ENCODE measurements at places on chromosomes 2 and 18.

DNA sequence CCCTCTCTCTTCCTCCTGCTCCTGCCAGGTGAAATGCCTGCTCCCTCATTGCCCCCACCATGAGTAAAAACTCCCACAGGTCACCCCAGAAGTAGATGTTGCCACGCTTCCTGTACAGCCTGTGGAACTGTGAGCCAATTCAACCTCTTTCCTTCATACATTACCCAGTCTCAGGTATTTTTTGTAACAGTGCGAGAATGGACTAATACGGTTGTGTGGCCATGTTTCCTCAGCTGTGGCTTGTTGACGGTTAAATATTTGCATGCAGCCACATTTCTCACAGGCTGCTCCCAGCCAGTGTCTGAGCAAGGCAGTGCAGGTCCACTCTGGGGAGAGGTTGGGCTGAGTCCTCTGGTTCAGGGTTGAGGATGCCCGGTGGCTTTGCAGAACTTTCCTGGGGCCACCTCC lies 27.8 kb upstream of the COPS8 start:
- DNase-seq, result no peak

DNA sequence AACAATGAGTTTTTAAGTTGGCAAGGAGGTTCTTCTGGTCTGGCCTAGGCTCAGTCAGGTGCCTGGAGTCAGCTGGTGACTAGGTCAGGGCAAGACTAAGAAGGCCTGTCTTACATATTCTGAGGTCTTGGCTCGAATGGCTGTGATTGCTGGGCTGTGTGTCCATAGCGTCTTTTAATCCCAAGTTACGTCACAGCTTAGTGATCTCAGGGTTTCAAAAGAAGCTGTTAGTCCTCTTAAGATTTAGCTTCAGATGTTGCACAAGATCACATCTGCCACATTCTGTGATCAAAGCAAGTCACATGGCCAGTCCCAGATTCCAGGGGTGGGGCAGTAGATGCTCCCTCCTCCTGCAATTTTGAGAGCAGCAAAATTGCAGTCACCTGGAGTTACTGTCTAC lies 61.3 kb downstream of the PKP4 start:
- DNase-seq, result no peak

DNA sequence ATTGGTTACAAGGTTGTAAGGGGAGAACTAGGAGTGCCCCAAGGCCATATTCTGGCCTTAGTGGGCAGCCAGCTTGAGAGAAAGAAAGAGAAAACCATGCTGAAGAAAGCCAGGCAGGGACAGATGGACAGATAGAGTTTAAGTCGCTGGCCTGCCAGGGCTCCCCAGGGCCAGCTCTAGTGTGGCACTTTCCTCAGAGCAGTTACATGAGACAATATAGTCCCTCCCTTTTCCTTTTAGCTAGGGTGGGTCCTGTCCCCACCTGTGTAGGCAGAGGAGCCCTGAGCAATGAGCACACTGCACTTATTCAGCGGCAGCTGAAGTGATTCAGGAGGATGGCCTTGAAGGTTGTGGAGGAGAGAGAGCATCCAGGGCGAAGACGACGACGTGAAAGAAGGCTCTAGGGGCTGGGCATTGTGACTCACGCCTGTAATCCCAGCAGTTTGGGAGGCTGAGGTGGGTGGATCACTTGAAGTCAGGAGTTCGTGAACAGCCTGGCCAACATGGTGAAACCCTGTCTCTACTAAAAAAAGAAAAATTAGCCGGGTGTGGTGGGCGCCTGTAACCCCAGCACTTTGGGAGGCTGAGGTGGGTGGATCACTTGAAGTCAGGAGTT lies 152.0 kb upstream of the SLC1A4 start:
- DNase-seq, result no peak

GRCh38 chr2:181954538-181954883 lies 31.1 kb upstream of the PPP1R1C start:
- DNase-seq, result no peak

DNA sequence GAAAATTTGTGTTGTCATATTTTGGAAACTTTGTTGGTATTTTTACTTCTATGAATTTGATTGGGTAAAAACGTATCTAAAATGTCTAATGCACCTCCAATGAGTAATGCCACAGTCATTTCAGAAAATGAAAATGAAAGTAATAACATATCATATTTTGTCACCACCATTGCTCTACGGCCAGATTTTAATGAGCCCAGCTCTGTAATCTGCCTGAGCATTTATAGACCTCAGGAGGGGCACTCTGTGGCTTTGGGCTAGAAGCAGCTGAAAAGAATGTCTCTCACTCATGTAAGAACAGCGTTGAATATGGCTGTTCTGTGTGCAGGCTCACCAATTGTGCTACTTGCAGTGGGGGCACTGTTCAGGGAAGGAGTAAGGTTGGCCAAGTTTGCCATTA lies 32.7 kb upstream of the ABCA12 start:
- no peak for DNase-seq

DNA sequence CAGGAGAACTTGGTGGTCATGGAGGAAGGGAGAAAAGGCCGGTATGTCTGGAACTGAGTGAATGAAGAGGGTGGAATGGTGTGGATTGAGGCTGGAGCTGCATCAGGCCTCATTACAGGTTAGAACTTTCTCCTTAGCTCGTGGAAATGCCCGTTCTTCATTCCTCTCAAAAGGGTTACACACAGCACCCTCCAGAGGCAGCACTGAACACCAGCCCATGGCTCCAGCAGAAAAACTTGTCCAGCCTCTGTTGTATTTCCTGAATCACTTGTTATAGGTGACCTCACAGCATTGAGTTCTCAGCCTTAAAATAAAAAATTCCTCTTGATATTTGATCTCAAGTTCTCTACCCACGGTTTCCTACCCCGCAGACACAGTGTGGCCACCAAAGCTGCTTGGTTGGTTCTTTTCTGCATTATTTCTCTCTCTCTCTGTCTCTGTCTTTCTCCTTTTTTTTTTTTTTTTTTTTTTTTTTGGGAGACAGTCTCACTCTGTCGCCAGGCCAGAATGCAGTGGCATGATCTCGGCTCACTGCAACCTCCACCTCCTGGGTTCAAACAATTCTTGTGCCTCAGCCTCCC lies 89.6 kb downstream of the ITGB1BP1 start:
- DNase-seq, result peak; percentile 55

DNA sequence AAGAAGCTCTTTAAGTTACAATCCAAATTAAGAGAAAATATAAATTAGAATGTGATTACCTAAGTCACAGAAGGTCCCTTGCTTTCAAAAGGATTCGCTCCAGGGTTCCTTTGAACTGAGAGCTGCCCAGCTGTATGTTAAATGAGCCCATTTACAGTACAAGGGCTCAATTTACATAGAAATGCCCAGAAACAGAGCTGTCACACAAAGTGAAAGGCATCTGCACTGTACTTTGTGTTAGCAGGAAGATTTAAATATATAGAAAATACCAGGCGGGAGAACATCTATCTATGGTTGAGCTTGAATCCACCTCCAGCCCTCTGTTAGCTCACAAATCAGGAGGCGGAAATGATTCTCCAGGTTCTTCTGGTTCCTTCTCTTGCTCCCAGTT lies 272.9 kb downstream of the PAX3 start:
- DNase-seq, result no peak

DNA sequence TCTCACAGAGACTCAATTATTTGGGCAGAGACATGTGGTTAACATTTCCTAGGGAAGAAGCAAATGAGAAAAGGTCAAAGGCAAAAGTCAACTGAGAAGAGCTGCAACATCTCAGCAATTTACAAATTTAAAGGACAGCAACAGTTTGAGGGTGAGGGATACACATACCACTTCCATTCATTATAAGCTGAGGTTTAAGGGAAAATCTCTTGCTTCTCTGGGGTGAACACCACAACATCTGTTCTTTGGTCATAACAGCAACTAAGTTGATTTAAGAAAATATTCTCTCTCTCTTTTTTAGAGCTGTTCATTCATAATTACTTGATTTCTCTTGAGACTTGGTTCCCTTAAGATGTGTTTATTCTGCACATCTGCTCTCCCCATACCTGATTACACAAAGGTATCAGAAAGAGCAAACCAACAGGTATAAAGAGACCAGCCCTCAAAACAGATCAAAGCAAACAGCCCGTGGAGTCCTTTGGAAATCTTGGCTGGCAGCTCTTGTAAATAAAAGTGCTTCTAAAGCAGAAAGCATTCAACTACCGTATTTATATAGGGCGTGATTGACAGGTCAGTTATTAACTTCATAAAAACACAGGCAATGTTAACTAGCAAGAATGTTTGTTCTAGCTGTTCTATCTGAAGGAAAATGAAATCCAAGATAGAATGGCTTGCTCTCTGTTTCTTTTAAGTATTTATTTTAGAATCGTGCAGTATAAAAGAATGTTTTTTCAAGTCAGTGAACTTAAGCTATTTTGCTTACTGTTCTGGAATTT lies 132.8 kb downstream of the THADA start:
- DNase-seq, result no peak

GRCh38 chr2:86226636-86227520 lies 27.6 kb downstream of the MRPL35 start:
- no peak for DNase-seq

GRCh38 chr2:3461801-3462492 lies 57.4 kb downstream of the ADI1 start:
- DNase-seq, result peak; percentile 33

GRCh38 chr2:40242315-40242714 lies 209.6 kb downstream of the SLC8A1 start:
- no peak for DNase-seq

DNA sequence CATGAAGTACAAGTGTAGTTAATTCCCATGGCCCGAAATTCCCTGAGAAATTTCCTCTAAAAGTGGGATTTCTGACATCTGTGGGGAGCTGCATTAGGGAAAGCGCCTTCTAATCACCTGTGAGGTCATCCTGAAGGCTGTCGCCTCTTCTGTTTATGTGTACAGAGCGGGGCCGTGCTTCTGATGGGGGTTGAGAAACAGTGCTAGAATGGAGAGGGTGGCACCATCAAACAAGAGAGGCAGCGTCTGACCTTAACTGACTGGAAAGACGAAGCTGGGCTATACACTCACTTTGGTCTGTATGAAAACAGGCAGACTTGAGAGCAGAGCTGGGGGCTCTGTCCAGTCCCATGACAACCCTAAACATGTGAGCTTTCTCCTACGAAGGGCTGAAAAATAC lies 44.2 kb upstream of the DNMT3A start:
- DNase-seq, result no peak

GRCh38 chr2:223846515-223846914 lies 9.1 kb upstream of the AP1S3 start:
- DNase-seq, result no peak

GRCh38 chr2:118012778-118013177 lies 1.1 kb downstream of the CCDC93 start:
- DNase-seq, result no peak

GRCh38 chr2:181224866-181225265 lies 232.3 kb upstream of the ITGA4 start:
- DNase-seq, result no peak

DNA sequence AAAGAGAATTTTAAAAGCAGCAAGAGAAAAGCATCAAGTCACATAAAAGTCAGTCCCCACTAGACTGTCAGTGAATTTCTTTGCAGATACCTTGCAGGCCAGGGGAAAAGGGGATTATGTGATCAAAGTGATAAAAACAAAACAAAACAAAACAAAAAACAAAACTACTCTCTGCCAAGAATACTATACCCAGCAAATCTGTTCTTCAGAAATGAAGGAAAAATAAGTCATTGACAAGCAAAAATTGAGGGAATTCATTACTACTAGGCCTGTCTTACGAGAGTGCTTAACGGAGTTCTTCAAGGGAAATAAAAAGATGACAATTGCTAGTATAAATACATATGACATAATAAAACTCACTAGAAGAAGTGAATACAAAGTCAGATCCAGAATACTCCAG lies 245.5 kb upstream of the CHST9 start:
- DNase-seq, result no peak

DNA sequence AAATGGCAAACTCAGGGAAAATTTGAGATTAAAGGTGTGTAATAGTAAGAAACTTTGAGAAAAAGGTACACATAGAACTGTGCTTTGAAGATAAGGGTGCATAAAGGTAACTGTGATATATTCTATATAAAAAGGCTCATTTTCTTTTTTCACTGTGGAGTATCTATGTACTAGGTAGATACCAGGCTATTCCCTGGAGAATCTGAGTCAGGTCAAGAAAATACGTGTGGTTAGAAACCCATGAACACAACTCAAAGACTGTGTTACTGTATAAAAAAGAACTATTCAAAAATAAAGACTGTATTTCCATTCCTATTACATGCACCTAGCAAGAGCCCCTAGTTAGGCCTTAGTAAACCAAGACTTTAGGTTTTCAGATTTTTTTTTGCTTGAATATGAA lies 100.1 kb upstream of the GRB14 start:
- no peak for DNase-seq

DNA sequence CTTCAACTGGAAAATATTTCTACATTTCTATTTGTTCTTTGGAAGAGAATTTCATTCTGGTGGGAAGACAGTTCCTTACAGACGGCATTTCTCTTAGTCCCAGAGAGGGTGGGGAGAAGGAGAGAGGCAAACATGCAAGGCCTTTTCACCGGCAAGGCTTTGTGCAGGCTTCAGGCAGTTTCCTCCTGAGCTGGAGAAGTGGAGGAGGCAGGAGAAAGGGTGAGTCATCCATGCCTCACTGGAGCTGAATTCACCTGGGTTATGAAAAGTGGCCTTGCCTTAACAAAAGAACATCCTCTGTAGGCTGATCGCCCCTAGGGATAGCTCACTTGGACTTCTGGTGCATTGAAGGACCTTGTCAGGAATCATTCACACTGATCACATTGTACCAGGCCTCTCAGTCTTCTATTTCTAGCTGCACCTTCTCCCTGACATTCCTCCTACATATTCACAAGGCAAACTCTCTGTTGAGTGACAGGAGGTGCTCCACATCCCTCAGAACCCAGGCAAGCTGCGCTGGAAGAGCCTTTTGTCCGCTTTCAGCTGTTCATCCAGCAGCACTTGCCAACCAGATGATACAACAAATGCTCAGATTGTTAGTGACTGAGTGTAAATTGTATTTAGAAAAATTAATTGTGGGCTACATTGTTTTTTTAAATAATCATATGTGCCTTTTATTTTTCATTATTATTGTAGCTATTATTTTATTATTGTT lies 796.1 kb downstream of the DCDC2C start:
- no peak for DNase-seq

- DNase-seq, result no peak
These were observed 161.3 kb downstream of the INSIG2 start for GRCh38 chr2:118249531-118249930.

GRCh38 chr2:48203668-48204067 lies 297.4 kb upstream of the FBXO11 start:
- no peak for DNase-seq

- no peak for DNase-seq
These were observed 79.1 kb downstream of the RBBP8 start for GRCh38 chr18:23012249-23012648.

- DNase-seq, result no peak
These were observed 238.4 kb downstream of the MEIS1 start for GRCh38 chr2:66673286-66673685.

- DNase-seq, result no peak
These were observed 159.0 kb upstream of the HAAO start for GRCh38 chr2:42951263-42951938.

- no peak for DNase-seq
These were observed 332.8 kb upstream of the RAB12 start for GRCh38 chr18:8276406-8276805.

GRCh38 chr2:54233832-54234649 lies 22.0 kb downstream of the TSPYL6 start:
- no peak for DNase-seq
